ENCODE measurements at places on chromosomes 4 and X. TPM values are rescaled to one million over a fixed set of nuclear protein-coding genes. Genes with fewer than 3 reads are reported as not detected.

The SHISA3 gene
- polyA plus RNA-seq: 0.77 TPM

DNA sequence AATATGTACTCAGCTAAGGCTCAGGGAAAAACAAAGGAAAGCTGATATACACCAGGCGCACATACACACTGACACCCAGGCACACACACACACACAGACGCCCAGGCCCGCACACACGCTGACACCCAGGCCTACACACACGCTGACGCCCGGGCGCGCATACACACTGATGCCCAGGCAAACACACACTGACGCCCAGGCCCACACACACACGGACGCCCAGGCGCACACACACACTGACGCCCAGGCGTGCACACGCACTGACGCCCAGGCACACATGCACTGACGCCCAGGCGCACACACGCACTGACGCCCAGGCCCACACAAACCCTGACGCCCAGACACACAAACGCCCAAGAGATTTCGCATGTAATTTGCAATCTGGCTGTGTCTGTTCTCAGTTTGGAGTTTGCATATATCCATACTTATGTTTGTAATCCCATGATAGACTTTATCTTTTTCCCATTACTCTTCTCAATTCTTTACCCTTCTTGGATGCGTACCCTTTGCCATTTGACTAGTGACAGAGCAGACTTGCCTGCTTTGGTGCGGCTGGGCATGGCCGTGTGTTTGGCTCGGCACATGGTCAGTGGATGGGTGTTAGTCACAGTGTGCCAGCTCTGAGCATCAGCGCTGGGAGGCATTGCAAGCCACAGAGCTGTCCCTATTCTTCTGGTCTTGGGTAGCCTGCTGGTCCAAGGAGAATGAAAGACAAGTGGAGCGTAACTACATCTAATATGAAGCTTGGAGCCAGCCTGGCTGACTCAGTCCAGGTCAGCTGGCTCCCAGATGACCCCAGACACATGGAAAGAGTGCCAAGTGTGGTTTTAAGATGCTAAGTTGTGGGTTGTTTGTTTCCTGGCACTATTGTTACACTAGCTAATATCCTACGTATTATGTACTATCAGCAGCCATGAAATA lies 632.4 kb upstream of the ZFP42 start:
- H3K36me3 ChIP-seq: no peaks in the 10 kb centered on the region
- no peaks in the 10 kb centered on the region for H3K4me1 ChIP-seq
- no peak overlapping the region for H3K4me3 ChIP-seq

GRCh38 chrX:1535241-1536041 lies 1.5 kb downstream of the P2RY8 start:
- no peaks in the 10 kb centered on the region for H3K27me3 ChIP-seq
- H3K27ac ChIP-seq: no peak overlapping the region
- no peak for DNase-seq
- H3K36me3 ChIP-seq: no peaks in the 10 kb centered on the region

GRCh38 chr4:184292877-184293276 lies 75.2 kb upstream of the ENPP6 start:
- no peaks in the 10 kb centered on the region for H3K27me3 ChIP-seq
- no peak for DNase-seq
- H3K4me3 ChIP-seq: no peak overlapping the region
- peaks cover 1% of the 10 kb centered on the region for H3K4me1 ChIP-seq
- H3K36me3 ChIP-seq: no peaks in the 10 kb centered on the region

DNA sequence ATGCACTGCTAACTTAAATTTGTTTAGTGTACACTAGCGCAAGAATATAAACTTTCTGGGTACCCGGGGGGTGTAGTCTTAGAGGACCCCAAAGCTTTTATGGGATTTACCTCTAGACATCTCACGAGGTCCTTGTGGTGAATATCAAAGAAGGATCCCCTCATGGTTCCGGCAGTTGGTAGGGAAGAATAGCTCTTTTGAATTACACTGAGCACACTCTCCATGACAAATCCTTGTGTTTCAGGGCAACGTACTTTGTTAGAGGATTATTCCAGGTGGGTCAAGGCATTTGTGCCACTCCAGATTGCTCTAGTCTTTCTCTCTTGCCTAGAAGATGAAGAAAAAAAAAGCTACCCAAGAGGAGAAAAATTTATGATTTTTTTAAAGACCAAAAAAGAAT lies 387.6 kb downstream of the PDHA2 start:
- H3K27ac ChIP-seq: no peak overlapping the region
- H3K4me3 ChIP-seq: no peak overlapping the region
- H3K36me3 ChIP-seq: no peaks in the 10 kb centered on the region
- H3K27me3 ChIP-seq: no peaks in the 10 kb centered on the region
- DNase-seq: no peak
- H3K4me1 ChIP-seq: no peaks in the 10 kb centered on the region

- H3K27ac ChIP-seq: no peak overlapping the region
- H3K4me3 ChIP-seq: no peak overlapping the region
- DNase-seq: no peak
- H3K4me1 ChIP-seq: no peaks in the 10 kb centered on the region
- no peaks in the 10 kb centered on the region for H3K27me3 ChIP-seq
Observed at GRCh38 chr4:2691313-2691712, 64.8 kb downstream of the TNIP2 start.

DNA sequence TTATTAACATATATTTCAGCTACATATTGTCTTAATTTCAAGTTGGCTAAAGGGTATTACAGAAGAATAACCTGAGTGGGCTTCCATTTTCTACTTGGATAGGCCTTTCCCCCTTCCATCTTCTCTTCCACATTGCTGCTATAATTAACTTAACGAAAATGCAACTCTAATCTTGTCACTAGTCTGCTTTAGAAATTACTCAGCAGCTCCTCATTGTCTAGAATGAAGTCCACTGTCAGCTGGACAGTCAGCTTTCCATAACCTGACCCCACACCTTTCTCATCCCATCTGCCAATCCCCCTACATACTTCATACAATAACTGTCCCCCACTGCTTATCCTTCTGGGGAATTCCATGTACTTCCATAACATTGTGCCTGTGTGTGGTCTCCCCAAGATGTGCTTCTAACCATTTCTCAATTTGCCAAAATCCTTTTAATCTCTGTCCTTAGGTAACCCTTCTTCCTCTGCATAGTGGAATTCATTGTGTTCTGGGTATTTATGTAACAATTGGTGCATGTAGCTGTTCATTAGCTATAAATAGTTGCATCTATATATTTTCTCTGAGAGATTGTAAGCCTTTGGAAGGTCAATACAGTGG lies 4.8 kb downstream of the MND1 start:
- DNase-seq: no peak
- H3K27ac ChIP-seq: no peak overlapping the region
- H3K36me3 ChIP-seq: no peaks in the 10 kb centered on the region
- H3K4me1 ChIP-seq: 0 out of 2 replicates have a peak, but pooled peaks cover 4% of the 10 kb centered on the region
- H3K4me3 ChIP-seq: no peak overlapping the region
- H3K27me3 ChIP-seq: no peaks in the 10 kb centered on the region

DNA sequence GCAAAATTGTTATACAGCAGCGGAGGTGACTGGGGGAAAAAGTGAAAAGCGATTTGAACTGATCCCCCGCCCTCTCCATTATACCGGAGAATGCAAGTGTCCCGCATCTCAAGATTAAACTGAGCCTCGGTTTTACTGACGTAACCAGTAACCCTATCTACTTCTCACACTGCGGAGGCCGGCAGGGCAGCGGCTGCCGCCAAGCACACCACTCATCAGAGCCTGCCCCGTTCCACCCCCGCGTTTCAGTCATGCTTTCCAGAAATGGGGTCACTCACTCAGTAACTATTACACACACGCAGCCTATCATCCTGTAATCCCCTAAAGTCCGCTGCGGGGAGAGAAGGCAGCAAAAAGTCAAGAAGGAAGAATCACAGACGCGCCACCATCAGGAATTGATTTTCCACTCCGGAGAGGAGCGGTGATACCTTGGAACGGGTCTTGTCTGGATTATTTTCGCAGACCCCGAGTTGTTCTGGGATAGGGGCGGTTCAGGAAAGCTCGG lies 1.4 kb downstream of the RPS6KA3 start:
- H3K27me3 ChIP-seq: no peaks in the 10 kb centered on the region
- no peaks in the 10 kb centered on the region for H3K4me1 ChIP-seq
- H3K4me3 ChIP-seq: peak overlapping the region; percentile 95
- peak; percentile 89 for DNase-seq
- peak overlapping the region; percentile 54 for H3K27ac ChIP-seq
- H3K36me3 ChIP-seq: no peaks in the 10 kb centered on the region

DNA sequence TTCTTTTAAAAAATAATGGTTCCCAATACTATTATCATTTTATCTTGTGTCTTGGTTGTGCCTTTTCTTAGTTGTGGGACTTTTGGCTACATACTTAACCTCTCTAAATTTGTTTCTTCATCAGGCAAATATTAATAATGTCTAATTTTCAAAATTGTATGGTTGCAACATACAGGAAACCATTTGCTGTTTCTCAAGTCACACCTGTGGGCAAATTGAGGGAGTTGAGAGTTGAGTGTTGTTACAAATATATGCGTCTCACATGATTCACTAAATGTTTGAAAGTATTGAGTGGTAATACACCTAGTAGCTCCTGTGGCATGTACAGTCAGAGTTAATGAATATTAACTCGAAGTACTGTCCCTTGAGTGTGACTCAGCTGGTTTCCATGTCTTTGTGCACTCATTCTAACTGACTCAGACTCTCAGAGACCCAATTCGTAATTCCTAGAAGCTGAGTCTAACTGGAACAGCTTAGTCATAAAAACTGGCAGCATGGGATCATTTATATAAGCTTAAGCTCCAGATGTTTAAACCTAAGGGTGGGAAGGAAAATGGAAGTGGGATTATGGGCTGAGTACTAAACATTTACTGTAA lies 802.4 kb downstream of the TRIML1 start:
- no peaks in the 10 kb centered on the region for H3K27me3 ChIP-seq
- peaks cover 4% of the 10 kb centered on the region for H3K4me1 ChIP-seq
- no peak overlapping the region for H3K4me3 ChIP-seq
- DNase-seq: peak; percentile 100
- no peaks in the 10 kb centered on the region for H3K36me3 ChIP-seq
- H3K27ac ChIP-seq: peak overlapping the region; percentile 98

DNA sequence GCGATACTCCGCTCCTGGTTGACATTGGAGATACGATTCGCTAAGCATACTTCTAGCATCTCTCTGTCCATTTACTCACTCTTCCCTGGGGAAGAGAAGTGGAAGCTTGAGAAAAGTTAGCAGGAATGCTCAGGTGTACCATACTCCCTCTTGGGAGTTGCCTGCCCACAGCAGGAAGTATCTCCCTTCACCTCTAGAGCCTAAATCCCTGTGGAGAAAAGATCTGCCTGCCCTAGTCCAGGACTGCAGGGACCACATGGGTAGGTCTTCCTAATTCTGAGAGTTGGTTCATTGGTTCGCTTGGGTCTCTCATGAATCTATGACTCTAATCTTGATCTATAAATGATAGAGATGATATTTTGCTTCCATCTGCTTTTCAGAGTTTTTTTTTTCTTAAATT lies 26.3 kb upstream of the MAPK10 start:
- no peak overlapping the region for H3K4me3 ChIP-seq
- H3K36me3 ChIP-seq: no peaks in the 10 kb centered on the region
- no peak overlapping the region for H3K27ac ChIP-seq
- no peaks in the 10 kb centered on the region for H3K27me3 ChIP-seq
- peaks cover 3% of the 10 kb centered on the region for H3K4me1 ChIP-seq
- DNase-seq: no peak

DNA sequence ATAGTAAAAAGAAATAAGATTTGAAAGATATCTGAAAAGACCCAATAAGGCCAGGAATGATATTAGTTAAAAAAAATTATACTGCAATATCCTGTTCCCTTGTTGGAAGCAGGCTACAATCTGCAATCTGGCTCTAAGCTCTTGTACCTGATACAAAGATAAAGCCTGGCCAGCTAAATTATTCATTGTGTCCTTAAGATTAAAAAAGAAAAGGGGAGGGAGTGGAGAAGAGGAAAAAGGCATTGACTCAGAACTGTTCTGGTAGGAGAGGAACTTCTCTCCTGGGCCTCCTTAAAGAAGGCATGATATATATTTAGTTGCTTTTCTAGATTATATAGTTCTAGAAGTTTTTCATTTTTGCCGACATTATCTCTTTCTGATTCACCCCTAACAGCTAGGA lies 46.7 kb downstream of the IRF2 start:
- no peak for DNase-seq
- H3K36me3 ChIP-seq: peaks cover 35% of the 10 kb centered on the region
- H3K27ac ChIP-seq: no peak overlapping the region
- no peak overlapping the region for H3K4me3 ChIP-seq
- H3K27me3 ChIP-seq: no peaks in the 10 kb centered on the region

GRCh38 chr4:90444904-90445303 lies 317.7 kb downstream of the CCSER1 start:
- no peaks in the 10 kb centered on the region for H3K36me3 ChIP-seq
- no peak overlapping the region for H3K27ac ChIP-seq
- no peaks in the 10 kb centered on the region for H3K27me3 ChIP-seq
- H3K4me3 ChIP-seq: no peak overlapping the region
- H3K4me1 ChIP-seq: no peaks in the 10 kb centered on the region

The CPE gene
- 11.8 TPM for polyA plus RNA-seq

The SLC2A9 gene
- 1.0 TPM for polyA plus RNA-seq

The TMEM47 gene
- polyA plus RNA-seq: 51.5 TPM

The PSAPL1 gene
- not detected for polyA plus RNA-seq

GRCh38 chrX:53000447-53001135 lies 42.3 kb upstream of the FAM156A start:
- no peak for DNase-seq
- peaks cover 47% of the 10 kb centered on the region for H3K27me3 ChIP-seq
- H3K36me3 ChIP-seq: no peaks in the 10 kb centered on the region
- no peak overlapping the region for H3K4me3 ChIP-seq
- H3K4me1 ChIP-seq: 0 out of 2 replicates have a peak, but pooled peaks cover 2% of the 10 kb centered on the region

- no peak overlapping the region for H3K4me3 ChIP-seq
- no peak overlapping the region for H3K27ac ChIP-seq
- H3K4me1 ChIP-seq: peaks cover 9% of the 10 kb centered on the region
- no peaks in the 10 kb centered on the region for H3K36me3 ChIP-seq
- DNase-seq: no peak
Observed at GRCh38 chr4:77176640-77177039, 19.6 kb downstream of the CCNG2 start.

The SMR3B gene
- polyA plus RNA-seq: not detected

Measured in IMR-90 (cell line).